ENCODE measurements at places on chromosomes 4 and X. TPM values are rescaled to one million over a fixed set of nuclear protein-coding genes. Genes with fewer than 3 reads are reported as not detected.

Gene GLRA3
- not detected for total RNA-seq

Gene LIMCH1
- total RNA-seq, result 382 TPM

DNA sequence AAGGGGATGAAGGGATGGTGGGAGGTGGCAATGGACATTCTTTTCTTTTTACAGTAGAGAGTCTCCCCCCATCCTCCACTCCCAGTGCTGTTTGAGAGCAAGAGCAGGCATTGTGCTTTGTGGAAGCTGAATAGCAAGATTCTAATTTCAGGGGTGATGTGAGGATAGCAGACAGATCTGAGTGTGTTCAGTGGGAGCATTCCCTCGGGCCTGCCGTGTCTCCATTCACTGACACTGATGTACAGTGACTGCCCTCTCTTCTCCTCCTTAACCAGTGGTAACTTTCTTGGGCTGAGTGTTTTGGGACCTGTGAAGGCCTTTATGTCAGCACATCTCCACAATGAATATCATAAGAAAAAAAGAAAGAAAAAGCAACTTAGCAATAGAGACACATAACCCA is 396.6 kb upstream of the RPS6KA3 start:
- no peak for DNase-seq

- DNase-seq, result no peak
Observed at GRCh38 chrX:12802741-12803140, 11.5 kb downstream of the PRPS2 start.

DNA sequence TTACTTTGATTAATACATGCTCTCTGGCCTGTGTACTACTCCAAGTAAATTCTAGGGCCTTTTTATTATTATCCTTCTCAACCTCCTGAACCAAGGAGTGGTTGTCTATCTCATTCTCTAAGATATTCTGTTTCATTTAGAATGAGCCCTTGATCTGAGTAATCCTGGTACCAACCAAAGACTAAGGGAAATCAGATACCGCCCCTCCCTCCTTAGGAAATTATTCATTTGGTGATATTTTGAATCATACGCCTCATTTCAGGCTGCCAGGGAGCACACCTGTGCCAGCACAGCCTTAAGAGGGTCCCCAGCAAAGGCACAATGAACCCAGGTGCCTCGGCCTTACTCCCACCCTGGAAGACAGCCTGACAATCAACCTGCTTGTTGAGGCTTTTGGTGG is 73.2 kb upstream of the STARD8 start:
- DNase-seq, result no peak

- DNase-seq, result no peak
Observed at GRCh38 chr4:155495572-155496293, 119.0 kb upstream of the MAP9 start.
